ENCODE measurements at places on chromosomes 13 and 19.

DNA sequence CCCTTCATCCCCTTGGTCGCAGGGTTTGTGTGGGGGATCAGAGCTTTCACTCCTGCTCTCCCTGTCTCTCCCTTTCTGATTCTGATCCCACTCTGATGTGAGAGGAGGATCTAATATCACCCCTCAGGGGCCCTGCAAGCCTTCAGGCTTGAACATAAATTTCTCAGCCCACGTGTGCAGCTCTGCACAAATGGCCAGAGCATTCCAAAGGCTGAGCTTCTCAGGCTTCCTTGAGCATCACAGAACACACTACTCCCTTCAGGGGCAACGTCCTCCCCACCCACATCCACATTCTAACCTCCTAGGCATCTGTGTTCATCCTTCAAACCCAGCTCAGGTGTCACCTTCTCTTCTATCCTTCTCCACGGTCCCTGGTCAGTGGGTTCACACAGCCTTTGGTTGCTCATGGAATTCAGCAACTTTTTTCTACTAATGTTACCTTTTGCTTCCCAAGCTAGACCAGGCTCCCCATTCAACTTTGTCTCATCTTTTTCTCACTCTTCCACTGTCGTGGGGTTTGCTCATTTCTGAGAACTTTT, 24.4 kb upstream of the DOCK9 start:
- DNase-seq, result no peak

DNA sequence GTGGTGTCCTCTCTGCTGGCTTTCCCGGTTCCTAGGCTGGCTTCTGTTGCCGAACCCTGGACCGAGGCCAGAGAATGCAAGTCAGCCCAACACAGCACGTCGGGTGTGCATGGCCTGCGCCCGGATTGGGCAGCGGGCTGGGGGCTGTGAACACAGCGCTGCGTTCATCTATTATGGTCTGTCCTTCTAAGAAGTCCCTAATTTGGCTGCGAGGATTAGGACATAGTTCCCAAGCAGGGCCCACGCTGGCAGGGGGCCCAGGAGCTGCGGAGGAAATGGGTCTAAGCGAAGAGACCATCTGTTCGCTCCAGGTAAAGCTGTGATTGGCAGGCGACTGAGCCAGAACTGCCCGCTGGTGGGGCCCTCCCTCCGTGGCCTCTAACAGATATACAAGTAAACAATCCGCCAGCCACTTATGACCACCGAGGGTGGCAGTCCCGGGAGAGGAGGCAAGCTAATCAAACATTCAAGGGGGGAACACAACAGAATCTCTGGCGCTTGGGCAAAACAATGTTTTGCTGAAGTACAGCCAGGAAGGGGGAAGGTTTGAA, 6.0 kb downstream of the SYCE2 start:
- DNase-seq, result peak; percentile 99

- DNase-seq, result no peak
These were observed 233.5 kb downstream of the TUBA3C start for GRCh38 chr13:18948012-18948663.

GRCh38 chr19:4519172-4519496, 848 bp upstream of the PLIN4 start:
- DNase-seq, result no peak

- DNase-seq, result no peak
These were observed 27.7 kb downstream of the ATP4B start for GRCh38 chr13:113630296-113630695.

DNA sequence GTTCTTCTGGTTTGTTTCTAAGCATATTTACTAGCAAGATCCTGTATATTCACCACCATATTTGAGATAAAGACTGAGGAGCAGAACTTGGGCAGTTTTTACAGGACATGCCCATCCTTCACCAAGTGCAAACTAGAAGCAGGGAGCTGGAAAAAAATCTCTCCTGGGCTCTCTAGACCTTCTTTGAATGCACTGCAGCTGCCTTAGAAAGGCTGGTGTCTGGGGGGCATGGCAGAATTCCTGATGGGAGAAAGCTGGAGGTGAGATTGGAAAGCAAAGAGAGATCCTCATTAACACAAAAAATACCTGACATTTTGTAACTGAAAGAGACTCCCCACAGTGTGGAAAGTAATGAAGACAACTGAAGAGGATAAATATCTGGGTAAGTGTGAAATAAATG, 1612.1 kb downstream of the OLFM4 start:
- DNase-seq, result no peak

DNA sequence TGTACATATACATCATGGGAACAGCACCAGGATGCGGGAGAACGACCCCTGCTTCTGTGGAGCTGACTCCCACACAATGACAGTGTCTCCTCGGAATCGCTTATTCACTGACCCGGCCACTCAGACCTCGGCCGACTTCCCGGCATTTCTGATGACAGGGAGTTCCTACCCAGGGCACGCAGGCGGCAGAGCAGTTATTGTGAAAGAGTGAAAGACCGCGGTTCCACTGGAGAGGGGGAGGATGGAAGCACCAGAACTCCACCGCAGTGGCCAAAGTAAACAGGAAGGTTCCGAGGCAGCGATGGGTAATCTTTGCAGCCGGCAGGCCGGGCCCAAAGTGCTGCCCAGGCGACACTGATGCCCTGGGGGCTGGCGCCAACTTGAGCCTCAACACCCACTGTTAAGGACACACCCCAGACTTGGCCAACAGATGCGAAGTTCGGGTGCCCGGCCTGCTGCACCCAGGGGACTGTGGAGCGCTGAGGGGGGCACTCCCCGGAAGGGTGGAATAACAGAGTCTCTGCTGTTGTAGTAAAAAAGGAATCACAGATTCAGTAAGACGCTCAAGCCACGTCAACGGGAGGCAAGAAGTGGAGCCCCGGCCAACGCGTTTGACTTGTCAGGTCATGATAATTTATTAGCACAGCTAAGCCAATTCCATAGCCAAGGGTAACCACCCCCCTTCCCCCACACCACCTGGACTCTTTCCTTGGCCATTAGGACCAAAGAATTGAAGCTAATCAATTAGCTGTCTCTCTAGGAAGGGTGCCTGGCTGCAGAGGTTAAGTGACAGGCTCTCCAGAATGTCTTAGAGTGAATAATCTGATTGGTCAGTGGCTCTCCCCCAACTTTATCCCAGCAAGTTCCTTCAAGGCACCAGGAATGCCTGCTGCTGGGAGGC, 5.8 kb downstream of the MLLT1 start:
- DNase-seq, result peak; percentile 51

GRCh38 chr13:114115191-114115671, 17.2 kb downstream of the RASA3 start:
- no peak for DNase-seq

GRCh38 chr13:35839806-35840205, 291.4 kb downstream of the DCLK1 start:
- DNase-seq, result no peak

GRCh38 chr19:51727349-51727880, 3.6 kb upstream of the HAS1 start:
- no peak for DNase-seq

DNA sequence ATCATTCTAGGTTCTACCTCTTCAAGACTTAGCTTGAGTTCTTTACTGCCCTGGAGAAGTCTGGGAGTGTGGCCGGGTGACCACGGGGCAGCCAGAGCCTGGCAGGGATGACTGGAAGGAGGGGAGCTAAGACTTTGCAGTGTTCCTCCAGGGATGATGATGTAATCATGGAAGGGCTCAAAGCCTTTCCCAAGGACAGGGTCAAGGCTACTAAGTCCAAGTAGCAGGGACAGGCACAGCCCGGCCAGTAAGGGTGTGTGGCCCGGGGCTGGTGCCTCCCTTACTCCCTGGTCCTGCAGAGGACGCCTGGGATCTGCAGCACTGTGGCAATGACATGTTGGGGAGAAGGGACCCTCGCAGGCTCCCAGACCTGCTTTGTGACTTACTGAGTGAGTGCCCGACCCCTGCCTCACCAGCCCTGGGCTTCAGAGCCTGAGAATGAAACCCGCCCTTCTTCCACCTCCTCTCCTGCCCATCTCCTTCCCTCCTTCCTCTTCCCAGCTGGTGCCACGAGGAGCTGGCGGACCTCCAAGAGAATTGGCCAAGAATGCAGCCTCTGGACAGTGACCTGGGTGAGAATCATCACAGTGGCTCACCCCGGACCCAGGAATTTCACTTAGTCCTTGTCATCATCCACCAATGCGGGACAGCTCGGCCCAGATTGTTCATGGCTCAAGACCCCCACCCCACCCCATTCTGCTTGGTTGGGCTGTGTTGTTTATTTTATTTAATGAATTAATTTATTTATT, 15.6 kb upstream of the FBXO17 start:
- DNase-seq, result no peak
